ENCODE measurements at places on chromosomes 12 and 14.

- DNase-seq: no peak
Measured at GRCh38 chr12:16881986-16882570, 276.1 kb upstream of the LMO3 start.

GRCh38 chr12:25713264-25713663 lies 160.2 kb upstream of the LMNTD1 start:
- DNase-seq: no peak

GRCh38 chr12:7959701-7960121 lies 23.7 kb upstream of the SLC2A3 start:
- DNase-seq: no peak

GRCh38 chr12:96327346-96327745 lies 72.9 kb downstream of the CDK17 start:
- no peak for DNase-seq

DNA sequence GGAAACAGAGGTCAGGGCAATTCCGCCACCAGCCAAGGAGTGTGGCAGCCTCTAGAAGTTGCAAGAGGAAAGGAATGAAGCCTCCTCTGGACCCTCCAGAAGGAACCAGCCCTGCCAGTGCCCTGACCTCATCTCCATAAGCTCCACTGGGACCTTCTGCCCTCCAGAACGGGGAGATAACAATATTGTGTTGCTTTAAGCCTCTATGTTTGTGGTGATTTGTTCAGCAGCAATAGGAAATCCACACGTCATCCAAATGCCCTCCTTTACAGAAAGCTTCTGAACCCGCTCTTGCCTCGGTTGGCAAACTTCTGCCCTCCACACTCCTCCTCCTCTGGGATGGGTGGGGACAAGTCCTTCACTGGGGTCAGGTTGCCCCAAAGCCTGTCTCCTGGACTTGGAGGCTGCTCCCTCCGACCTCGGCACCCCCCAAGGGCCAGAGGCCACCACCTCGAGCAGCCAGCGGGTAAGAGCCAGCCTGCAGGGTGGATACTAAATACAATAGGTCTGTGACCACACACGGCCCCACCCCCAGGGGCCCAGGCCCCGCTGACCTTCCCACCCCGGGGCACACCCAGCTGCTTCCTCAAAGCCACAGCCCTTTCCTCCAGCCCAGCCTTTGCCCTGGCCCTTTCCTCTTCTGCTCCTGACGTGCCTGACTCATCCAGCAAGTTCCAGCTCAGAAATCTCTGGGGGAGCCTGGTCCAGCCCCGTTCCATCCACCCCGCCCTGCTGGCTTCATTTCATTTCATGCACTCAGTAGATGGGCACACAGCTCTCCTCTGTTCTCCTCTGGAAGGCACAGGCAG lies 58.7 kb upstream of the NCOR2 start:
- peak; percentile 88 for DNase-seq

- no peak for DNase-seq
Measured at GRCh38 chr12:74227846-74228545, 309.6 kb upstream of the ATXN7L3B start.

GRCh38 chr12:55143566-55143870 lies 17.3 kb downstream of the OR9K2 start:
- no peak for DNase-seq

DNA sequence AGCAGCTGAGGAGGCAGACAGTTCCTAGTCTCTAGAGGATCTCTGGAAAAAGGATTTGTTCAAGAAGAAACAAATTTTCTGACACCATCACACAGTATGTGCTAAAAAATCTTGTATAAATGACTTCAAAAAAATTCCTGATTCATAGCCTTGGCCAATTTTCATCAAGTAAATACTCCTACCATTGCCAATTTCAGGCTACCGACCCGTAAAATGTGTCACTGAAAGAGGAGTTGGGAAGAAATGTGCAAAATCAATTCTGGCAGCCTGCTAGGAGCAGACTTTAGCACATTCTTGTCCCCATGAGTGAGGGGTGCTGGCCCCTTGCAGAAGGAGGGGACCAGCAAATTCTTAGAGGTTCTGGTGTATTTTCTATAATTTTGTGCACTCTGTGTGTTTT lies 109.4 kb downstream of the TMEM30B start:
- no peak for DNase-seq

- DNase-seq: no peak
Measured at GRCh38 chr14:58599707-58600106, 38.1 kb upstream of the DACT1 start.

- DNase-seq: no peak
Measured at GRCh38 chr12:43402436-43402835, 149.6 kb downstream of the ADAMTS20 start.

Data from heart left ventricle (tissue), 16 donors.